ENCODE measurements at places on chromosomes 11 and 22. TPM values are rescaled to one million over a fixed set of nuclear protein-coding genes. Genes with fewer than 3 reads are reported as not detected.

CSRP3 gene
- not detected for polyA plus RNA-seq

MUC5AC gene
- polyA plus RNA-seq, result not detected

CCT8L2 gene
- not detected for polyA plus RNA-seq

CNIH2 gene
- polyA plus RNA-seq, result not detected

SAA1 gene
- not detected for polyA plus RNA-seq

SESN3 gene
- 2.9 TPM for polyA plus RNA-seq

WNT7B gene
- not detected for polyA plus RNA-seq

APOL6 gene
- 4.9 TPM for polyA plus RNA-seq

ZDHHC13 gene
- 8.2 TPM for polyA plus RNA-seq

MYOD1 gene
- polyA plus RNA-seq, result not detected

TCN2 gene
- polyA plus RNA-seq, result 0.48 TPM

CRYBB3 gene
- polyA plus RNA-seq, result not detected

OR4D10 gene
- polyA plus RNA-seq, result not detected

NLRP14 gene
- polyA plus RNA-seq, result not detected

CCDC81 gene
- polyA plus RNA-seq, result not detected

OR4A15 gene
- polyA plus RNA-seq, result not detected

FGF3 gene
- polyA plus RNA-seq, result not detected

ANGPTL5 gene
- not detected for polyA plus RNA-seq

ISX gene
- polyA plus RNA-seq, result not detected

ZNF280B gene
- polyA plus RNA-seq, result 3.8 TPM

Measured in IgD-negative memory B cell (primary cell).